ENCODE measurements at places on chromosomes 1 and 21.

DNA sequence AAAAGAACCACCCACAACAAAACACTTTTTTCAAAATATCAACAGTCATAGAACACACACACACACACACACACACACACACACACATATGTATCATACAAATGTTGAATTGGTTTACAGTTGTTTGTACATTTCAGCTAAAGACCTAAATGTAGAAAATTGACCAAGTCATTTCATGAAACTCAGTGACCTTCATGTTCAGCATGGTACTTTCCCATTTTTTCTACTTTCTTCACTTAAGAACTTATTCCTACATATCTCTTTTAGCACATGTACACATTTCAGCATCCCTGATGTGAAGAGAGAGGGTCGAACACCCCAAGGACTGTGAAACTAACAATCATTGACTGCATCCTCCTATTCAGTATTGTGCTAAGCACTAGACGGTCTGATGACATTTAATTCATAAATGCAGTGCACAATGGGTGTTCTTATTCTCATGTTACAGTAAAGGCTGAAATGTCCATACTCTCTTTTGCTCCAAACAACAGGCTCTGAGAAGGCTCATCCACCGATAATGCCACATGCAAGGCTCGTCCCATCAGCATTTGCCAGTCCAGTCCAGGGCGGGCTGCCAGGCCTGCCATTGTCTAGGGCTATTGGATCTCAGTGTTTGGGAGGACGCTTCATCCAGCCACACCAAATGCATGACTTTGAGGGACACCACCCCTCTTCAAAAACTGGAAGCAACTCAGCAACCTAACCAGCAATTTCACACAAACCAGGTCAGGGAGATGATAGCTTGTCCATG lies 150.1 kb upstream of the RUNX1 start:
- DNase-seq = no peak

DNA sequence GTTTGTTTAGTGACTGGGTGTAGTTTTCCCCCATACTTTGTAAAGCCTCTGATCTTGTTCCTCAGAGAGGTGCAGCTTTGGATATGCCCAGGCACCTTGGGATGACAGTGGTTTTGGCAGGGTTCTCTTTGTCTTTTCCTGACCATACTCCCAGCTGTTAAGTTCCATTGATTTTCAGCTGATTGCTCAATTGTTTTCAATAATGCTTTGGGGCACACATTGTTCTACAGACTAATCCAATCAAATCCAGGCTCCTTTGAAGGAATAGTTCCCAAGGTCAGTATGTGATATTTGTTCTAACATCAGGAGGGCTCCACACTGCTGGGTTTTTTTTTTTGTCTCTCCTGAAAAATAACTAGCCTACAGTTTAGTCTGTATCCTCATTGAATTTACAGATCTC lies 24.8 kb downstream of the PPP2R5A start:
- DNase-seq = no peak

GRCh38 chr1:19087017-19087736 lies 122.9 kb downstream of the UBR4 start:
- no peak for DNase-seq

- DNase-seq = no peak
These were observed 183.5 kb downstream of the RUNX1 start for GRCh38 chr21:34865400-34866241.

- DNase-seq = no peak
These were observed 100.0 kb downstream of the ETS2 start for GRCh38 chr21:38905752-38906151.

DNA sequence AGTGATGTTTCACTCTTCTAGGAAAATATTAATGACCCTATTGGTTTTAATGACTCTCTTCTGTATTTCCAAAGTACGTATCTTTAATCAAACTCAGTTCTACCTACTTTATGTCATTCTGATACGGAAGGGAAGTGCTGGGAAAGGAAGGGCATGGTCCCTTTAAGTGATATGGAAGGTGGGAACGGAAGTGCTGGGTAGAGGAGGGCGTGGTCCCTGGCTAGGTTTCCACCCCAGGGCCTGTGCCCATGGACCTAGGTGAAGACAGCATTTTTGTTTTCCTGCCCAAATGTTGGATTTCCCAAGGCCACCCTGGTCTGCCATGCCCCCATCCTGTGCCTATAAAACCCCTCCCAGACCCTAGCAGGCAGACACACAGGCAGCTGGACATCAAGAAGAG lies 24.0 kb downstream of the RGS4 start:
- DNase-seq = no peak

- DNase-seq = no peak
These were observed 24.9 kb upstream of the C1QA start for GRCh38 chr1:22611530-22611947.

GRCh38 chr21:17045214-17045853 lies 467.5 kb upstream of the CXADR start:
- no peak for DNase-seq

- no peak for DNase-seq
These were observed 16.7 kb downstream of the AMPD2 start for GRCh38 chr1:109636201-109636952.

DNA sequence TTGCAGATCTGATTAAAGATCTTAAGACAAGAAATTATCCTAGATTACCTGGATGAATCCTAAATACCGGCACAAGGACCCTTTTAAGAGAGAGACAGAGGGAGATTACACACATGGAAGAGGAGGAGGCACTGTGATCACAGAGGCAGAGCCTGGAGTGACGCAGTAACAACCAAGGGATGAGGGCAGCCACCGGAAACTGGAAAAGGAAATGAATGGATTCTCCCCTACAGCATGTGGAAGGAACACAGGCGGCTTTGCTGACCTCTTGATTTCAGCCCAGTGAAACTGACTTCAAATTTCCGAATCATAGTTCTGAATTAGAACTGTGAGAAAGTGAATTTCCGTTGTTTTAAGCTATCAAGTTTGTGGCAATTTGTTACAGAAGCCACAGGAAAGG lies 50.2 kb upstream of the IVNS1ABP start:
- DNase-seq = no peak

DNA sequence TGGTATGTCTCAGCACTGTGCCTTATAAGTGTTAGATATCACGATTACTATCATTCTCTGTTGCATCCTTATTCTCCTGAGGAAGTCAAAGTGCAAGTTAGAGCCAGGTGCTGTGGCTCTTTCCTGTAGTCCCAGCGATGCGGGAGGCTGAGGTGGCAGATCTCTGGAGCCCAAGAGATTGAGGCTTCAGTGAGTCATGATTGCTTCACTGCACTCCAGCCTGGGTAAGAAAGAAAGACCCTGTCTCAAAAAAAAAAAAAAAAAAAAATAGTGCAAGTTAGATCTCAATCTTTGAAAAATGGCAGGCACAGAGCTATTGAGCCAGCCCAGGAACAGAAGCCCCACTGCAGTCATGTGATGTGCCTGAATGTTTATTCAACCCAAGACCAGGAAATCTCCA lies 147.8 kb upstream of the POGK start:
- DNase-seq = no peak

DNA sequence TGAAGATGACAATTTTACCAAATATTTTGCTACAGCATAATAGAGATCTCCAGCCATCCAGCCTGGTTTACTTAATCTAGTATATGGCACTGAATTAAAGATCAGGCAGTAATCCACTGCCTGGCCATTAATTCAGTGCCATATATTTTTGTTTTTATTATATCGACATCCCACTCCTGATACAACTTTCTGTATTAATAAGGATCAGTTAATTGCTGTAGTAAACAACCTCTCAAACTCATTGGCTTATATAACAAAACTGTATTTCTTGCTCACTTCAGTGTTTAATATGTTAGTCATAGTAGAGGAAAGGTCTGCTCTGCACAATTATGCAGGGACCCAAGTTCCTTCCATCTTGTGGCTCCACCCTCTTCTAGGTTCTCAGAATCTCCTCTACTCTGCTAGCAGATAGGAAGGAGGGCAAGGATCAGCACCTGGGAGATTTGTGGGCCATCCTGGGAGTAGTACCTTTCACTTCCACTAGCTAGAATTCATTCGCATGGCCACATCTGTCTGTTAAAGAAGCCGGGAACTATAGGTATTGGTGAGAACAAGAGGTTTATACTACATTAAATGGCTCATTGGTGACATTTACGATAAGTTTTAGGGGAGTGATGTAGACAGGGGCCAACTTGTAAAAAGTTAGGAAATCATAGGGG lies 3.6 kb upstream of the ZDHHC18 start:
- no peak for DNase-seq
